Endothelial cell of umbilical vein (primary cell): ENCODE measurements at places on chromosomes 3 and 15.

DNA sequence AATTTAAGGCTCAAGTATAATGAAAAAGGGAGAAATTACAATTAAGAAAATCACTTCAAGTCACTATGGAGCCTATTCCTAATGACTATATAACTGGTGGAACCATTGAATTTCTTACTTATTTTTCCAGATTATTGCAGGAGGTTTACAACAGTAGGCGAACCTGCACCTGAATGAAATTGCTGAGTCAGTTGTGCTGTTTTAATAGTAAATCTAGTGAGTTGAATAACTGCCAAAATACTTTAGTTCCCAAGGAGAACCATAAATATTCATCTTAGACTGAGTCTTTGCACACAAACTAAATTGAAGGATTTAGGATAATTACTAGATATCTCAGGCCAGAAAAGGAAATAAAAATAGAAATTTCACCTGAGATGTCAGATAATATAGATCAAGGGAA is 1052.8 kb downstream of the NAALADL2 start:
- DNase-seq = no peak

DNA sequence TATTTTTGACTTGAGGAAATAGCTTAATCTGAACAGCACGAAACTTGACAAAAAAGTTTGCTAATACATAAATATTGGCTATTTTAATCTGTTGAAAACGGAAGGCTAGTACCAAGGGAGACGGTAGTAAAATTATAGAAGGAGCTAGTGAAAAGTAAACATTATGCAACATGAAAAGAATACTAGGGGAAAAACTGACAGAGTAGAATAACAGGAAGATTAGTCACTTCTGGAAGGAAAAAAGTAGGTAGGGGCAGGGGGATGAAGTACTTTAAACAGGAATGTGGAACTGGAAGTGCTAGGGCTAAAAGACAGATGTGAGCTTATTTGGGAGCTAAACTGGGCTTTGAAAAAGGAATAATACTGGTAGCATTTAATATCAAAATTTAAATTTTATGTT is 60.1 kb downstream of the MBNL1 start:
- peak; percentile 95 for DNase-seq

GRCh38 chr3:16286751-16287543 is 21.9 kb downstream of the OXNAD1 start:
- no peak for DNase-seq

DNA sequence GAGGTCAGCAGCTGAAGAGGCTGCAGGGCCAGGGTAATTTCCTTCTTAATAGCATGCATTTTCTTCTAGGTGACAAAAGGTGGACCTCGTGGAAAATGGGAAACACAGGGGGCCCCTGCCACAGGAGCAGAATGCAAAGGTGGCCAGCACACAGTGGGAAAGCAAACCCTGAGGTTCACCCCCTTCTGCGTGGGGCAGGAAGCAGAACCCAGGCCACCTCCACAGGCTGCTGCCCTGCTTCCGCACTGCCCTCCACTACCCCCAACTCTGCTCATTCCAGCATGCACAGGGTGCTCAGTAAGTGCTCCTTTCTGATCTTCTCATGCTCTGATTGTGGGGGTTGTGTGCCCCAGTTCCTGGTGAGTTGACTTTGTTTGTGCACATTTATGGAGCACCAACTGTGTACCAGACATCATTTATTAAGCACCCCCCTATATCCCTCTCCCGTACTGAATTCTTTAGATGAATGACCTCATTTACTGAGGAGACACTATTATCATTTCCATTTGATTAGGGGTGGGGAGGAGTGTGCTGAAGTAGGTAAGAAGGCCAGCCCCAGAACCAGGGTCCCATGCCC is 12.7 kb upstream of the FGD5 start:
- no peak for DNase-seq

GRCh38 chr15:58410353-58410752 is 21.4 kb upstream of the LIPC start:
- DNase-seq = peak; percentile 20

DNA sequence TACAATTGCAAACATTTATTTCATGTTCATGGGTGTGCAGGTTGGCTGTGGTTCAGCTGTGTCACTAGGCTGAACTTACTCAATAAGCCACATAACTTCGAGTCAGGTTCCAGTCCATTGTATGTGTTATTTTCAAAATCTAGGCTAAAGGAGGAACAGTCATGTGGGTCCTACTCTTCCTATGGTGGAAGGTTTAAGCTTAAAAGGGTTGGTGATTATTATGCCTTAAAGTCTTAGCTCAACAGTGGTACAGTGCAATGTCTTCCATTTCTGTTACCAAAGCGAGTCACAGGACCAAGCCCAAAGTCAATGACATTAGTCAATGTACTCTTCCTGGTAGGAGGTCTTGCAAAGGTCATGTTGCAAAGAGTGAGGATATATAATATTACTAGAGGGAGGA is 78.2 kb downstream of the ATG7 start:
- no peak for DNase-seq

- DNase-seq = no peak
These were observed 177.9 kb downstream of the TLE3 start for GRCh38 chr15:69919816-69920215.

- no peak for DNase-seq
These were observed 348.8 kb downstream of the ROBO1 start for GRCh38 chr3:79418855-79419621.

DNA sequence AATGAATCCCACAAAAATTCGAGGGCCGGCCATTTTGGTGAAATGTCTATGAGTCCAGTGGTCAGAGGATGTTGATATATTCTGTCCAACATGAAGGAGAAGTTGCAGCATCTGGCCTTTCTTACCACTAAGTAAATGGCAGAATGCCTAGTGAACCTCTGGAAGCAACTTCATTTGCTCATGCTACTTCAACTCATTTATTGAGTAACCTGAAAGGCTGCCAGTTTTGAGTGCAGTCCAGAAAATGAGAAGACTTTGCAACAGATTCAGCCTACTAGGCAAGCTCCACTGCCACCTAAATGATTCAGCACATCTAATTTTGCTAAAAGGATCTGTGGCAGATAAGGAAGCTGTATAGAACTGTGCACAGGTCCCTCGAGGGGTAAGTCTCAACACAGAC is 265.0 kb downstream of the OPA1 start:
- no peak for DNase-seq

DNA sequence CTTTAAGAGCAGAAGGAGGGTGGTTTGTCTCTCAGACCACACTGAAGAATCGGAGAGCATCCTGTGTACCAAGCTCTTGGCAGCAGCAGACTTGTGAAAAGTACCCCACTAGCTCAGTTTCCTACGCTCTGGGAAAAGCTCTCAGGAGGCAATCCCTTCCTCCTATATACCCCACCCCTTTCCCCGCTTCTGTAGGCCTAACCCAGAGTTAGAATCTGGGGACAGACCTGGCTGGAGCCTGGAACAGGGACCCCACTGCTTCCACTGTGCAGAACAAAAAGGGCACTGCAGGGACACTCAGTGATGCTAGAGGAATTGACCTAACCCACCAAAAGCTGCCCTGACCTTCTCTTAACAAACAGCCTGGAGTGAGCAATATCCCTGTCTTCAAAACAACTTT is 70.0 kb upstream of the CCDC39 start:
- no peak for DNase-seq

DNA sequence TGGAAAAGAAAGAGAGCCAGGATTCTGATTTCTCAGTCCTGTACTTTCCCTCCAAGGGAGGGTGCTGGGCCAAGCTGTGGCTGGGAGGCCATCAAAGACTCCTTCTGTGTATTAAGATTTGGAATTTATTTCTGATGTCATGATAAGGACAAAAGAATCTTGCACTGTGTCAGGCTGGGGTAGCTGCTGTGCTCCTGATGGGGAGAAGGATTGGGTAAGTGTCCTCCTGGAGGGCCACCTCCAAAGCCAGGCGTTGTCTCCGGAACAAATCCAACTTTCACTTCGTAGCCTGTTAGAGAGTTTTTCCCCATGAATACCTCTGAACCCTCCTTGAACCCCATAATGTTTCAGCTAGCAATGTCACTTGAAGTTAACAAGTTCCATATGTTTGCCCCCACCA is 29.9 kb downstream of the CLDN11 start:
- DNase-seq = no peak

DNA sequence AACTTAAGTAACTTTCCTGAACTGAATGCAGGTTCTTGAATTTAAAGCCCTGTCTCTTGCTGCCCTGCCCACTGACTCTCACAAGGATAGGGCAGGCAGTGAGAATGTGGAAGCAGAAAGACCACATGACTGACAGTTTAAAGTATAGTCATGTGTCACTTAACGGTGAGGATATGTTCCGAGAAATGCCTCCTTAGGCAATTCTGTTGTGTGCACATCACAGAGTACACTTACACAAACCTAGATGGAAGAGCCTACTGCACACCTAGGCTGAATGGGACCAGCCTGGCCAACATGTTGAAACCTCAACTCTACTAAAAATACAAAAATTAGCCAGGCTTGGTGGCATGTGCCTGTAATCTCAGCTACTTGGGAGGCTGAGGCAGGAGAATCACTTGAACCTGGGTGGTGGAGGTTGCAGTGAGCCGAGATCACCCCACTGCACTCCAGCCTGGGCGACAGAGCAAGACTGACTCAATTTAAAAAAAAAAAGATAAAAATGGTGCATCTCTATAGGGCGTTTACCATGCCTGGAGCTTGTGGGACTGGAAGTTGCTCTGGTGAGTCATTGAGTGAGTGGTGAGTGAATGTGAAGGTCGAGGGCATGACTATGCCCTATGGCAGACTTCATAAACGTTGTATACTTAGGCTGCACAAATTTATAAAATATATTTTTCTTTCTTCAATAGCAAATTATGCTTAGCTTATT is 18.9 kb upstream of the COPG1 start:
- DNase-seq = peak; percentile 46

- no peak for DNase-seq
These were observed 6.1 kb downstream of the MFGE8 start for GRCh38 chr15:88907111-88907510.

DNA sequence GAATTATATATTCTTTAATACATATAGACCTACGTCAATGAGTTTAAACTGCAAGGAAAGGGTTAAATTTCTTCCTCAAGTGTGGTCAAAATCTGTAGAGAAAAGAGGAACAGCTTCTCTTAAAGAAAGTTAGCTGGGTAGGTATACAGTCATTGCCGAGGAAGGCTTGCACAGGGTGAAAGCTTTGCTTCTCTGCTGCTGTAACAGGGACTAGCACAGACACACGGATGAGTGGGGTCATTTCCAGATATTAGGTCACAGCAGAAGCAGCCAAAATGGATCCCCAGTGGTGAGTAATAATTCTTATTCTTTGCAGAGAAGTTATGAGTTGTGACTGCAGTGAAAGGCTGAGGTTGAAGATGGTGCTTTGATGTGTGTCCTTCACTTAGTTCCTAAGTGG is at the start of gene CD86:
CD86 (plus strand) TSS at position 148 of the 400 bp plus-strand sequence; CDS start at position 276, 128 bp downstream.
- no peak for DNase-seq

DNA sequence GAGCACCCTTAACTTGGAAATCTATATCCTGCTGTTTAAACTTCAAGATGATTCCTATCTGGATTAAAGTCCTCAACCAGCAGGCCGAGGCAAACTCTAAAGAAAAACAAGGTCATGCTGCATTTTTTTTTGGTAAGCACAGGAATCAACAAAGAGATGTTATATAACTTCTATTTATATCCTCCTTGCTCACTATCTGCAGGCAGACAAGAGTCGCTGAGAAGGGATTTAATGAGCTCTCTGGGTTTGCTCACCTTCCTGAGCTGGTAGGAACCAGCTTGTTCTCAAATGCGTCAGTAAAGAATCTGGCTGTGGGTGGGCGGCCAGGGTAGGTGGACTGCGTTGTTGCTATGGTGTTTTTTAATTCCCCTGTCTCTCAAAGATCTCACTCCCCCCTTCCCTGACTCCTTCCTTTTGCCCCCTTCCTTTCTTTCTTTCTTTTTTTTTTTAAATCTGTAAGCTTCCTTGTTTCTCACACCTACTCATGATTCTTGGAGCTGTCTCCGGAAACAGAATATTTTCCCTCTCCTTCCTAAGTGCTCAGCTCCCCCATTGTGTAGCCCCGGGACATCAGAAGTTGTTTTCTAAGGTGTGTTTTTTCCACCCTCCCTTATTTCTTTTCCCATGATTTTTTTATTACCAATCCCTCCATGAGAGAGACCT is 228.8 kb upstream of the BHLHE40 start:
- DNase-seq = peak; percentile 91

DNA sequence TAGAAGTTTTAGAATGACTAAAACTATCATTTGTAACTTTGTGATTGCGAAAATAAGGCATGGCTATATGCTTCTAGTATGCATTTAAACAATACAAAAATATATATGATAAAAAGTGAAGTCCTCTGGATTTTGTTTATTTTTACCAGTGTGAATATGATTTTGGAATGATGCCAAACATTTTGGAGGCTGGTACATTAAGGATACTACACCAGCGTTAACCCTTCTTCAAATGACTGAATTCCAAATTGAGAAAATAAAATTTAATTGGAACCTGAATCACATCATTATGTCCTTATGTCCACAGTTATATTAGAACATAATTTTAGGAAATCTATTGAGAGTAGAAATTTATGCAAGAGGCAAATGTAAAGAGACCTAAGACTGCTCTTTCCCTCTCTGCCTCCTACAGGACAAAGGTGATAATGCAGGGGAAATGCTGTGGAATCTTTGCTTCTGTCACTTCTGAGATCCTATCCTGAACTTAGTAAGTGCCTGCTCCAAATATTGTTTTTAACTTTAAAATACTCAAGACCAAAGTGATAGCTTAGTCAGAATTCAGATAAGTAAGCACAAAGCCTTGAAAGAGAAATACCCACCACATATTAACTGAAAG is 121.1 kb upstream of the NANOGP8 start:
- DNase-seq = peak; percentile 20

DNA sequence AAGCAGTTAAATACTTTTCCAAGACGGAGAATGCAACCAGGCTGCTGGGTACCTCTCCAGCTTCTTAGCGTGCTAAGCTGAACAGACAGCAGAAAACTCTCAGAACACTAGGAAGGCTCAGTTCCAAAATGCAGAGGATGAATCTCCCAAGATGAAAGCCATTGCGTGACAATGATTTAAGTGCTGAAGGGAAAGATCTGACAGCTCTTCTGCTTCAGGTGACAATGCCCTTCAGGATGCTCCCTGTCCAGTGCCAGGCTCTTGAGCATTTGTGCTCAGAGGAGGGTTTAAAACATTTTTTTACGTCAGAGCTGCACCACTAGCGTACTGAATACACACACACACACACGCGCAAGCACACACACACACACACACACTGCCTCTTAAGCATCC is 26.3 kb downstream of the ARHGEF3 start:
- DNase-seq = no peak

DNA sequence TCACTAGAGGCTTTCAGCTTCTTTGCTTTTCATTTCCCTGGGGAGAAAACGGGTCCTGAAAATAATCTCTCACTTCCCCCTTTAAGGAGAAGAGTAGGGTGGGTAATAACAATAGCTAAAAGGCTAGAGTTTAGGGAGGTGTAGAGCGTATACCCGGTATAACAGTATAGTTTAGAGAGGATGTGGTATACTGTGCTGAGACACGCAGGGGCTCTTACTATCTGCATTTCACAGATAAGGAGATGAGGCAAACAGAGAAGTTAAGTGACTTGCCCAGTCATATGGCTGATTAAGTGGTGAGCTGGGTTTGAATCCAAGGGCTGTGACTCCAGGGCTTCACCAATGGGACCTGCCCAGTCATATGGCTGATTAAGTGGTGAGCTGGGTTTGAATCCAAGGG is 15.0 kb upstream of the KCNMB3 start:
- no peak for DNase-seq

- no peak for DNase-seq
These were observed 209.9 kb upstream of the SOX14 start for GRCh38 chr3:137554242-137554641.

GRCh38 chr3:140365872-140366697 is 311.8 kb upstream of the TRIM42 start:
- no peak for DNase-seq

- peak; percentile 76 for DNase-seq
These were observed at the start of gene ATP1B3 for GRCh38 chr3:141876381-141876890. Gene ATP1B3, plus strand, starts transcription at chr3:141876643. Its CDS starts 159 bp downstream, at chr3:141876802.

GRCh38 chr15:101599091-101599490 is 53.1 kb downstream of the TM2D3 start:
- DNase-seq = no peak
